ENCODE measurements at places on chromosomes 3 and 15. TPM values are rescaled to one million over a fixed set of nuclear protein-coding genes. Genes with fewer than 3 reads are reported as not detected.

The SEC61A1 gene
- 168 TPM for total RNA-seq

The ANKUB1 gene
- not detected for total RNA-seq

The TOPAZ1 gene
- not detected for total RNA-seq

The BCHE gene
- 0.52 TPM for total RNA-seq

The PLS1 gene
- 21.8 TPM for total RNA-seq

The CCDC33 gene
- not detected for total RNA-seq

Measured in body of pancreas (tissue), 4 donors.